Breast epithelium (tissue), 4 donors: ENCODE measurements at places on chromosomes 7 and 10. TPM values are rescaled to one million over a fixed set of nuclear protein-coding genes. Genes with fewer than 3 reads are reported as not detected.

Gene MSMB
- total RNA-seq: 4.0 TPM

Gene DGKB
- total RNA-seq: 0.33 TPM

Gene CRPPA
- total RNA-seq: 2.9 TPM

GRCh38 chr7:90238583-90238982 is 6.4 kb upstream of the CFAP69 start:
- no peak overlapping the region for H3K4me3 ChIP-seq
- H3K27me3 ChIP-seq: no peaks in the 10 kb centered on the region
- H3K27ac ChIP-seq: no peak overlapping the region
- H3K4me1 ChIP-seq: no peaks in the 10 kb centered on the region
- no peaks in the 10 kb centered on the region for H3K36me3 ChIP-seq

DNA sequence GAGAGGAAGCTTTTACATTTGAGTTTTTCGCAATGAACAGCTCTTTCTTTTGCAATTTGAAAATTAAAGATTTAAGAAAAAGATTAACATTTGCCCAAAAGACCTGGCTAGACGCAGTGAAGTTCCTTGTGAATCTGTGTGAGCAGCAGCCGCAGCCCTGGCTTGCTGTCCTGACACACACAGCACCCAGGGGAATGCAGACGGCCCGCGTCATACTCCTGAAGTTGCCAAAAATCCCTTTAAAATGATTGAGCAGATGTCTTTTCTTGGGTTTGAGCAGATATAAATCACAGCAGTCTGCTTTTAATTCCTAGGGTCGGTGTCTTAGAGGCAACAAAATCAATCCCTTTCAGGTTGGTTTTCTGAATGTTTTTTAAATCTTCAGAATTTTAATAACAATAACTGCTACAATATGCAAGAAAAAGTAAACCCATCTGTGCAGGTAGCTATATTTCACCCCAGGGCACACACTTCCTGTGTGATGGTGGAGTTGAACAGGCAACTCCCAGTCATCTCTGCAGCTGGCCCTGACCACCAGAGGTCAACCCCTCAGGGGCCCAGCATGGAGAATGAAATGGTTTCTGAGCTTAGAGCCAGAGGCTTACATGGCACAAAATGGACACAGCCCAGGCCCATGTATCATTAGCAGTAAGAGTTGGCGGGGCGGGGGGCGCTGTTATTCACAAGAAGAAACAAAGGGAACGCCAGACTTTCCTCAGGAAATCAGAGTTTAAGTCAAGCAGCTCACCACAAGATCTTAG is 32.2 kb upstream of the TRIL start:
- H3K27ac ChIP-seq: no peak overlapping the region
- H3K4me1 ChIP-seq: peaks cover 26% of the 10 kb centered on the region
- no peaks in the 10 kb centered on the region for H3K27me3 ChIP-seq

DNA sequence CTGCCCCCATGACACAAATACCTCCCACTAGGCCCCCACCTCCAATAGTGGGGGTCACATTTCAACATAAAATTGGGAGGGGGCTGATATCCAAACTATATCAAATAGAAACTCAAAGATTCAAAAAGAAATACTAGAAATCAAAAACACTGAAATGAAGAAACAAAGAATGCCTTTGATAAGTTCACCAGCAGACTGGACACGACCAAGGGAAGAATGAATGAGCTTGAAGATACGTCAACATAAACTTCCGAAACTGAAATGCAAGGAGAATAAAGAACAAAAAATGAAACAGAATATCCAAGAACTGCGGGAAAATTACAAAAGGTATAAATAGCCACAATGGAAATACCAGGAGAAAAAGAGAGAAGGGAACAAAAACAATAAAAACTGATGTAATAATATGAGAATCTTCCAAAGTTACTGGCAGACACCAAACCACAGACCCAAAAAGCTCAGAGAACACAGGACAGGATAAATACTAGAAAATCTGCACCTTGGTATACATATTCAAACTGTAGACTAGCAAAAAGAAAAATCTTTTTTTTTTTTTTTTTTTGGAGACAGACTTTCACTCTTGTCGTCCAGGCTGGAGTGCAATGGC is 49.5 kb downstream of the BRI3 start:
- H3K27me3 ChIP-seq: no peaks in the 10 kb centered on the region
- no peaks in the 10 kb centered on the region for H3K4me1 ChIP-seq
- no peak for DNase-seq

DNA sequence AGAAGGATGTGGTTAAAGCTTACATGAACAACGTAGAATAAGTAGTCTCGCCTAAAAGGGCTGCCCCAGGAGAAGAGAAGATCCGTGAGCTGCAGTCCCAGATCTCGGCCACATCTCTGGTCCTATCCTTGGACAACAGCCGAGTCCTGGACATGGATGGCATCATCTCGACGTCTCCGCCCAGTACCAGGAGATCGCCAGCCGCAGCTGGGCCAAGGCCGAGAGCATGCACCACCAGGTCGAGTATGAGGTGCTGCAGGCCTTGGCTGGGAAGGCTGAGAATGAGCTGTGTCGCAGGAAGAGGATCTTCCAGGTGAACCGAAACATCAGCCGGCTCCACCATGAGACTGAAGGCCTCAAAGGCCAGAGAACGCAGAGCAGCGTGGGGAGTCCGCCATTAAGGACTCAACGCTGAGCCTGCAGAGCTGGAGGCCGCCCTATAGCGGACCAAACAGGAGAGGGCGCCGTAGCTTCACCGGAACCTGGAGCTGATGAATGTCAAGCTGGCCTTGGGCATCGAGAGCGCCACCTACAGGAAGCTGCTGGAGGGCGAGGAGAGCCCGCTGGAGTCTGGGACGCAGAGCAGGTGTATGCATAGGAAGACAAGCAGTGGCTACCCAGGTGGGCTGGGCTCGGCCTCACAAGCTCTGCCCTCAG is 22.2 kb downstream of the LIPK start:
- H3K4me3 ChIP-seq: no peak overlapping the region
- H3K27ac ChIP-seq: no peak overlapping the region
- H3K36me3 ChIP-seq: no peaks in the 10 kb centered on the region
- no peaks in the 10 kb centered on the region for H3K4me1 ChIP-seq
- no peak for DNase-seq
- no peaks in the 10 kb centered on the region for H3K27me3 ChIP-seq

DNA sequence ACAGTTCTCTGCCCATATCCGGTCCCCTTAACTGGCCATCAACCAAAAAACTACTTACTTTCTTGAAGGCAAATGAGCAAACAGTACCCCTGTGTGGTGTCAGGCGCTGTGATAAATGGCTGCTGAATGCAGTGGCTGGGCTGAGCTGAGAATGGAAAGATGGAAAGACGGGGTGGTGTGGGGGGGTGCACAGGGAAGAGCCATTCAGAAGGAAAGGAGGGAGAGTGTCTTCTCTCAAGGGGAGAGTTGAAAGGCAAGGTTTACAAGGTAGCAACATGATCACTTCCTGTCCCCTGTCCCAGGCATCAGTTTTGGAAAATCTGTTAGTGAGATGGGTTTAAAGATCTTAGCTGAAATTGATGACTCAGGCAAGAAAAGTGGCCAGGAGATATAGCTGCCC is 22.5 kb downstream of the EMX2 start:
- no peaks in the 10 kb centered on the region for H3K27me3 ChIP-seq
- no peak overlapping the region for H3K4me3 ChIP-seq
- no peaks in the 10 kb centered on the region for H3K4me1 ChIP-seq

DNA sequence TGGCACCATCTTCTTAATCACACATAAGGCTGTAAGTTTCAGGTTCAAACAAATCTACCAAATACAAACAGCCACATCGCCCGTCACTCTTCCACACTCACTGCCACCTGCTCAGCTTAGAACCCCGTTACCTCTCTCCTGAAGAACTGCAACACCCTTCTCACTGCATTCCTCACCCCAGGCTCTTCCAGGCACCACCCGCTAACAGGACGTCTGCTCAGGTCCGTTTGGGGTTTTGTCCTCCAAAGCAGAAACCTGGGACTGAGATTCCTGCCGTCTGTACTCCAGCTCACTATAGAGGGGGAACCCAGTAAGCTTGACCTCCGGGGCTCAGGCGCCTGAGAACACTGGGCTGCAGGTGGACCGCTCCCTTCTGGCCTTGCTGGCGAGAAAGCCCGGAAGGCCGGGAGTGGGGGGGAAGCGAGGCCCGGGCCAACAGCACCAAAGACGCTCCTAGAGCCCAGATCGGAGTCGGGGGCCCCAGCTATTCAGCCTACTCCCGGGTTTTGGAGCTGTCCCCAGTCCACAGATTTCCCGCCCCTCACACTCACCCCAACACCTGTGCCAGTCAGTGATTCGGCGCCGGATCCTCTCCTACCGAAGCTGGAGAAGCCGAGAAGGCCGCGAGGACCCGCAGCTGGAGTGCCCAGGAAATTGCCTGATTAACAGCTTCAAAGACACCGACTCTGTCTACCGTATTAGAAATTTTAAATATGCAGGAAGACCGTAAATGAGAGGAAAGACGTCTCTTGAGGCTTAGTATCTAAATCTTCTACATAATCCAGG is at the start of gene AP3M1:
AP3M1 (minus strand) TSS at position 625 of the 786 bp plus-strand sequence. CDS start 12,449 bp downstream, outside the sequence.
- peak within 1 kb of the TSS; percentile 91 for H3K4me3 ChIP-seq
- H3K36me3 ChIP-seq: no peaks in the 10 kb centered on the region
- peaks cover 14% of the 10 kb centered on the region for H3K4me1 ChIP-seq
- DNase-seq: peak; percentile 79
- H3K27ac ChIP-seq: peak within 1 kb of the TSS; percentile 93
- H3K27me3 ChIP-seq: no peaks in the 10 kb centered on the region
